ENCODE measurements at places on chromosomes 5 and 9.

GRCh38 chr9:130555968-130556367 is 23.4 kb upstream of the FUBP3 start:
- DNase-seq, result no peak

GRCh38 chr9:126791406-126792230 is 13.2 kb upstream of the ZBTB43 start:
- DNase-seq, result no peak

- no peak for DNase-seq
Observed at GRCh38 chr5:6273090-6273735, 105.1 kb downstream of the MED10 start.

- DNase-seq, result no peak
Observed at GRCh38 chr9:1917396-1917935, 97.7 kb upstream of the SMARCA2 start.

Data from left kidney (tissue), 8 donors.